Stimulated activated CD8-positive, alpha-beta memory T cell treated with anti-CD3 and anti-CD28 coated beads, Interleukin-2, amount 100 ng/mL, for 48 hours (primary cell): ENCODE measurements at places on chromosomes 12 and 14.

DNA sequence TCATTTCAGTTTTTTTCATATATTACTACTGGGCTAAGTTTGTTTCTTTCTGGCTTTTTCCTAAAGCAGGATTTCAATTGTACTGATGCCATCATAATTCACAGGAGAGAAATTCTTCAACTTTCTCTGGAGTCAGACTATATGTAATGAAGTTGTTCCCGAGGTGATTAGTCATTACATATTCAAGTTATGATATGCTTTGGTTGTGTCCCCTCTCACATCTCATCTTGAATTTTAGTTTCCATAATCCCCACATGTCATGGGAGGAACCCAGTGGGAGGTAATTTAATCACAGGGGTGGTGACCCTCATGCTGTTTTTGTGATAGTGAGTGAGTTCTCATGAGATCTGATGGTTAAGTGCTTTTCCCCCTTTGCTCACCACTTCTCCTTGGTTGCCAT is 227.5 kb upstream of the LRIG3 start:
- DNase-seq = no peak

- DNase-seq = no peak
These were observed 21.0 kb downstream of the ASPG start for GRCh38 chr14:104106471-104106991.

DNA sequence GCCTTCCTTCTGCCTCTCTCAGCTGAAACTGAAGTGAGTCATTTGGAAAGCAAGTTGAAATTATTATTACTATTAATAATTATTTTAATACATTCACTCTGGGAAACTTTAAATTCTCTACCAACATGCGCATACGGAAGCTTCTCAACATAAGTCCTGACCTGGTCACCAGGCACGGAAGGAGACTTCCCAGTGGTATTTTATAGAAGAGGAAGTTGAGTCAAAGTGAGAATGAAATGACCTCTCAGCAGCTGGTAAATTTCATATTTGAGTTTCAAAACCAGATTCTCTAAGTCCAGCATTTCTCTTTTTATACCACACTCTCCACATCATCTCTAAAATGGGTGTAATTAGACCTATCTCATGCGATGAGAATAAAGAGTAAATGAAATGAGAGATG is 747.4 kb downstream of the VRK1 start:
- no peak for DNase-seq

- no peak for DNase-seq
These were observed 896.4 kb downstream of the BCL11B start for GRCh38 chr14:98375566-98375965.

DNA sequence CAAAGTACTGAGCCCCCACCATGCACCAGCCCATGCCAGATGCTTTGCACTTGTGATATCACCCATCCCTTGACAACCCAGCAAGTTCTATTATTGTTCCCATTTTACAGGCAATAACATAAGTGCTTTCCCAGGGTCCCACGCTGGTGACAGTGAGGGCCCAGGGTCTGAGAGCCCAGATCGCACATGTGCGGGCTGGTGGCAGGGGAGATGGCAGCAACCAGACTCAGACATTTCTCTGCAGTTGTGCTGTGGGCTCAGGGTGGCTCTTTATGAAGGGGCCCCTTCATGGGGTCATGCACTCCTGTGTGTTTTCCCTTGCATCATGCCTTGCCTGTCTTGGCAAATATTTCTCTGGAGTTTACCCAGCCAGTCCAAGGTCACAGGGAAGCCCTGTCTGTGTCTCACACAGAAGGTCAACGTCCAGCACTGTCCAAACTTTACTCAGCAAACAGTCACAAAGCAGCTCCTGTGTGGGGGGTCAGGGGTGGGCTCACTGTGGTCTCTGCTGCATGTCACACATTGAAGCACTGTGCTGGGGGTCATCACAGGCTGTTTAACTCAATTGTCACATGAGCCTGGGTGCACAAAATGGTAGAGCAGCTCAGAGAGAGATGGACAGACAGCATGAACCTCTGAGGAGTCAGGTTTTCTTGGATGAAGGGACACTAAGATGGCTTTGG is 12.7 kb downstream of the SERPINA5 start:
- no peak for DNase-seq

GRCh38 chr12:91706466-91706865 is 439.2 kb downstream of the BTG1 start:
- no peak for DNase-seq

GRCh38 chr14:31419179-31419966 is 977 bp downstream of the HEATR5A start:
- DNase-seq = no peak

DNA sequence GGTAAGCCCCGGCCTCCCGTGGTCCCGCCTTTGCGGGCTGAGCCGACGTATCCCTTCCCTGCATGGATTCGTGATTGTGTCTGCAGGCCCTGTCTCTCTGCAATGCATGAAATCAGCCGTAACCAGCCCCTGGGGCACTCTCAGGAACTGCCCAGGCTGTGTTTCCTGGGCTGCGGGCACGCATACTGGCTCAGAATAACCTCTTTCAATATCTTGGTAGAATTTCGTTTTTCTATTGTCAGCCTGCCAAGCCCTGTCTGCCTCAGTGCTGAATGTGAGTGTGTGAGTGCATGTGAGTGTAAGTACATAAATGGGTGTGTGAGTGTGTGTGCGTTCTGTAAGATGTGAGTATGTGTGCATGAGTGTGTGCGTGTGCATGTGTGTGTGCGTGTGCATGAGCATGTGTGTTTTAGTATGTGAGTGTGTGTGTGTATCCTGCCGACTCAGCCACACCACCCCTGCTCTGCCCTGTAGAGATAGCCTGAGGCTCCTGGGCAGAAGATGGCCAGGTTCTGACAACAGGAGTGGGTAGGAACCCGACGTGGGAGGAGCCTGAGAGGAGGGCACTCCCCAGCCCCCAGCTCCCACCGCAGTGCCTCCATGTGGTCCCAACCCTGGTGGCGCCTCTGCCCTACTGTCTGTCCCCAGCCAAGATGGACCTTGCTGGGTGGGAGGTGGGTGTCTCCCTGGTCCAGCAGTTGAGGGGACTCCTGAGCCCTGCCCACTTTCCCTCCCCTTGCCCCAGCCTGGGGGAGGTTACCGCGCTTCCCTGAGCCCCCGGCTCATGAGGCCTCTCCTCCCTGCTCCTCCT is 268.8 kb downstream of the ADGRD1 start:
- DNase-seq = no peak

GRCh38 chr14:73817020-73817655 is 34.5 kb upstream of the PTGR2 start:
- DNase-seq = no peak

GRCh38 chr14:74223016-74223415 is 16.2 kb upstream of the VSX2 start:
- DNase-seq = no peak

DNA sequence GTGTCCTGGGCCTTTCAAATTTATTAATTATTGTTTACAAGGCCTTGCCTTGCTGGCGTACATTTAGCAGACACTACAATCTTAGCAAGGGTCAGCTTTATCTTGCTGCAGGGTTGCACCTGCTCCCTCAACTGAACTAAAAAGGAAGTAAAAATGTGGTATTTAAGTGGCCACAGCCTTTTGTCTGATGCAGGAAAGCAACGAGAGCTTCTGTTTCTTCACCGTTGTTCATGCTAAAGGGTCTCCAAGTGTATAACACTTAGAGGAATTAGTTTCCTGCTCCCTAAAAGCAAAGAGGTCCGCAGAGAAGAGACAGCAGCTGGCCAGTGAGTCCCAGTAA is 62.8 kb upstream of the EGLN3 start:
- DNase-seq = no peak

DNA sequence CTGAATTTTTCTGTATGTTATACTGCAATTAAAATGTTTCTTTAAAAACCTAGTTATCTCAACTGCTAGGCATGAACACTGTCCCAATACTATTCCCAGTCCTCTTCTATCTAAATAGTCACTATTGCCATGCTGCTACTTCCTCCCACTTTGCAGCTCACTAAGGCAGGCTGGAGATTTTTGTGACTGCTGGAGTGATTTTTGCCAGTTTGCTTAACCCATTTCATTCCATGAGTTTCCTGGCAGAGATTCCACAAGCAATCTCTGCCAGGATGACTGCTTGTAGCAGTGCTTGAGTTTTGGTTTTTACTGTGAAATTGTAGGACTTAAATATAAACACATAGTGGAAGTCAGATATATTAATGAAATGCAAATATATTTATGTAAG is 80.8 kb downstream of the BHLHE41 start:
- DNase-seq = no peak

GRCh38 chr12:6280672-6281071 is 29.8 kb upstream of the PLEKHG6 start:
- no peak for DNase-seq

DNA sequence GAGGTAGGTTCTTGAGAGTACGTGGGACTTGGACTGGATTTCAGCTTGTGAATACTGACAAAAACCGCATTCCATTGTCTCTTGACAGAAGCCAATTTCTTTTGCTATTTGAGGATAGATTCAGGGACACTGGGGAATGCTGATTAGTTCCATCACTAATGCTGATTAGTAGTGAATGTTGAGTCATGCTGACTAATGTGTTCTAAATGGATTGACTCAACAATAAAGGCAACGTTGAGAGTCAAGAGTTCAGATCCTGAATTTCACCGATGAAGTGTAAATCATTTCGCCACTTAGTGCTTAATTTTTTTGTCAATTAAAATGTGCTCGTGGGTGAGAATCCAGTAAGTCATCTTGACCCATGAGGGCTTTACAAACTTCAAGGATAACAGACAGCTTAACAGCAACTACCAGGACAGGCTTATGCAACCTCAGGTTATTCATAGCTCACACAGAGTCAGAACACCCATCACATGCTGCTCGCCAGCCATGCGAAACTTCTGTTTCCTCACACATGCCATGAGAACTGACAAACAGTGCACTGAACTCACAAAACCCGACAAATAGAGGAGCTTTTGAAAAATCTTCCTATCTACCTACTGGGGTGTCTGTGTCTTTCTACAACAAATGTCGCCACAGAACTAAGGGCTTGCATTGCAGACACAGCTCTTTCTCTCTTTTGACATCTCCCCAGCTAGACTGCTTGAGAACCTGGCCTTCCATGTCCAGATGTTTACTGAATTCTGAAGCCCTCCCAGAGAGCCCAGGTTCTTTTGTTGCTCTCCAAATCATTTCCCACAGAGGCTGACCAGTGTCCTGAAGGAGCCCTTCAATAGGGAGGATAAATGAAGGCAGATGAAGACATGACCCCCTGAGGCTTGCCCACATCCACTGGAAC is 316.4 kb downstream of the ZFP36L1 start:
- no peak for DNase-seq

- DNase-seq = no peak
These were observed 15.4 kb upstream of the PRIMA1 start for GRCh38 chr14:93803408-93804318.

GRCh38 chr12:120710805-120711296 is 593 bp downstream of the UNC119B start:
- no peak for DNase-seq

GRCh38 chr12:85784096-85784720 is 52.0 kb downstream of the RASSF9 start:
- no peak for DNase-seq

DNA sequence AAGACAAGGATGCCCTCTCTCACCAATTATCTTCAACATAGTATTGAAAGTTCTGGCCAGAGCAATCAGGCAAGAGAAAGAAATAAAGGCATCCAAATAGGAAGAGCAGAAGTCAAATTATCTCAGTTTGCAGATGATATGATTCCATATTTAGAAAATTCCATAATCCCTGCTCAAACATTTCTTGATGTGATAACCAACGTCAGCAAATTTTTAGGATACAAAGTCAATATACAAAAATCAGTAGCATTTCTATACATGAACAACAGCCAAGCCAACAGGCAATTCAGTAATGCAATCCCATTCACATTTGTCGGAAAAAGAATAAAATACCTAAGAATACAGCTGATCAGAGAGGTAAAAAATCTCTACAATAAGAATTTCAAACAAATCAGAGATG is 969.7 kb upstream of the USP15 start:
- no peak for DNase-seq

- DNase-seq = peak; percentile 55
These were observed 1059.8 kb downstream of the TMEM121 start for GRCh38 chr14:106586098-106586704.

DNA sequence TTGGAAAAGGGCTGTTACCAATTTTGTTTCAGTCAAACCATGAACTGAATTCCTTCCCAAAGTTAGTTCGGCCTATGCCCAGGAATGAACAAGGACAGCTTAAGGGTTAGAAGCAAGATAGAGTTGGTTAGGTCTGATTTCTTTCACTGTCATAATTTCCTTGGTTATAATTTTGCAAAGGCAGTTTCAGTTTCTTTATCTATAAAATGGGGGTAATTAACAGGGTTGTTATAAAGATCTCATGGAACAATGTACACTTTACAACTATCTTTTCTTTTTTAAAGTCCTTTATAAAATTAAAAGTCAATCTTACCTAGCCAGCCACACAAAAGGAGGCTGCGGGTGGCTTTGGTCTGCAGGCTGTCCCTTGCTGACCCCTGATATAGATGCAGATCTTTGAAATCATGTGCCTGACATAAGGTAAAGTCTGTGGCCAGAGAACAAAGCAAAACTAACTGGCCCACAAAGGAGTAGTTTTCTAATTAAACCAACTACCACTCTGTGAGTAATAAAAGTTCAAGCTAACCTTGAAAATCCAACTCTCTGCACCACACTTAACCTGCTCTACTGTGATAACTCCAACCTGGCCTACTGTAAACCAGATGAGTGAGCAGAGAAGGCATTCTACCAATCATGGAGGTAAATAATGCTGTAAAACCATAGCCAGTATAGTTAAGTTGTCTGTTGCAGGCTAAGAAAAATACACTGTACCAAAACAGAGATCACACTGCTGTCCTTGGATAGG is 49.5 kb downstream of the SLC38A1 start:
- no peak for DNase-seq

- DNase-seq = no peak
These were observed 34.9 kb downstream of the CCDC177 start for GRCh38 chr14:69539631-69540410.

DNA sequence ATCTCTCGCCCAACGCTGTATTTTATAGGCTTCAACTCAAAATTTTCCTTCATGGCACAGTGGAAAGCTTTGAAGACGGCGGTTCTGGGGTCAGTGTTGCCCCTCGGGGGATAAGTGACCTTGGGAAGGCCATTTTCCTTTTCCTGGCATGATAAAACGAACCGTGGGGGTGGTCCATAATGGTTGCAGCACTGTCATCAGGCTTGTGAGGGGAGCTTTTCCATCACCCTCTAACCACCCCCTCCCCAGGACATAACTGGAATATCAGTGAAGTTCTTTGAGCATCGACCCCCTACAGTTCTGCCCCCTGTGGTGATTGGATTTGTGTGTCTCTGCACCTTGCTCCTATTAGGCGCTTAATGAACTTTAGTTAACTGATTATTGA is 16.0 kb downstream of the FOS start:
- no peak for DNase-seq
